Stimulated activated CD4-positive, alpha-beta T cell treated with anti-CD3 and anti-CD28 coated beads, Interleukin-4, amount 100 ng/mL, for 1 hour (primary cell): ENCODE measurements at places on chromosomes 6 and 20.

DNA sequence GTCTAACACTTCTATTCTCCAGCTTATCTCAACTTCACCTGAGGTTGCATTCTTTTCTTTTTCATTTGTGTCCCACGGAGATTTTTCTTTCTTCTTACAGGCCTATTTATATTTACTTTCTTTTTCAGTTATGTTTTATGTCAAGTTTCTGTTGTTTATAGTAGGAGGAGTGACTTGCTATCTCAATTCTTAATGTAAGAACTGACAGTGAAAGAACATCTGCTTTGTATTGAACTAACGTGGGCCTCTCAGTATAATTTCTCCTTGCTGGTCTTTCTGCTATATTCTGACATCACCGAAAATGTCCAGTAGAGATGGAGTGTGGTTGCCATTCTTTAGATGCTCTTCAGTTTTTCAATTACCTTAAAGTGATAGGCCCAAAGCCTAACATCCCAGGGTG is 521.7 kb downstream of the EPM2A start:
- DNase-seq: no peak

DNA sequence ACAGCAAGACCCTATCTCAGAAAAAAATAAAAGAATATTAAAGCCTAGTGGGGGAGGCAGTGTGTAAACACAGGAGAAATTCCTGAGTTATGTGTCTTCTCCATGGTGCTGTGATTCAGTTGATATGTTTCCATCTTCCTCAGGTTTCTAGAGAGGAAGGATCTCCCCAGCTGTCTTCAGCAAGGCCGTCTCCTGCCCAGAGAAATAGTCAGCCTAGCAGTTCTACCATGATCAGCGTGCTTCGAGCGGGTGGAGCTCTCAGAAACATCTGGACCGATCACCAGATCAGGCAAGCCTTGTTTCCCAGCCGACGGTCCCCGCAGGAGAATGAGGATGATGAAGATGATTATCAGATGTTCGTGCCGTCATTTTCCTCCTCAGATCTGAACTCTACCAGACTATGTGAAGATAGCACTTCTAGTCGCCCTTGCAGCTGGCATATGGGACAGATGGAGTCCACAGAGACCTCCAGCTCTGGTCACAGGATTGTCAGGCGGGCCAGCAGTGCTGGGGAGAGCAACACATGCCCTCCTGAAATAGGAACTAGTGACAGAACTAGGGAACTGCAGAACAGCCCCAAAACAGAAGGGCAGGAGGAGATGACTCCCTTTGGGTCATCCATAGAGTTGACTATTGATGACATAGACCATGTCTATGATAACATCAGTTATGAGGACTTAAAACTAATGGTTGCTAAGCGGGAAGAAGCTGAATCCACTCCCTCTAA is 34.9 kb upstream of the MTHFD1L start:
- DNase-seq: no peak

- DNase-seq: no peak
Measured at GRCh38 chr6:14091339-14091978, 26.1 kb upstream of the CD83 start.

- no peak for DNase-seq
Measured at GRCh38 chr20:1397710-1398109, 4.9 kb upstream of the FKBP1A start.

DNA sequence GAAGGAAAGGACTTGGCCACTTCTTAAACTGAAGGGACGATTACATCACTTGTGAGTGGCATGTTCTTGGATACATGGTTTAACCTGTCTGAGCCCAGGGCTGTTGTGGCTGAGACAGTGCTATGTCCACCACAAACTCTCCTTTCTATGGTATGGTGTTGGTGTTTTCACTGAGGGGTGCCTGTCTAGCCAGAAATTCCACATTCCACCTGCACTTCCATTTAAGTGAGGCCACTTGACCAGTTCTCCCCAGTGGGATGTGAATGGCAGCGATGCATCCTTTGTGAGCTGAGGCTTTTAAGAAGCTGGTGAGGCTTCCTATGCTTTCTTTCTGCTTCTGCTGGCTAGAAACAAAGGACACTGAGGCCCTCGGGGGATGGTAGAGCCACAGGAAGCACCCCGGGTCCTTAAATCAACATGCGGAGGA is 151.4 kb upstream of the CHD6 start:
- DNase-seq: no peak

DNA sequence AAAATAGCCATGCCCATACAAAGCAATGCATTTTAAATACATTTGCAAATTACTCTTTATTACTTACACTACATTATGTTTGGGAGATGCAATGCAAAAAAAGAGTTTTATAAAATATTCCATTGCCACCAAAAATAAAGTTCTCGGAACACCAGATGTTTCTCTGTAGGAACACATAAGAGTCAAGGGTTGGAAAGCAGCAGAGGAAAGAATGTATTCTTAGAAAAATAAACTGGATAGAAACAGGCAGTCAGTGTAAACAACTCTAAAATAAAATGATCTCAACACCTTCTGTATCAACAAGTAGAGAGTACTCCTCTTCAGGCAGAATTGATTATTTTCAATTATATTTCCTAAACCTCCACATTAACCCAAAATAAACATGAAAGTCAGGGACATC is 28.1 kb downstream of the KIF13A start:
- no peak for DNase-seq

DNA sequence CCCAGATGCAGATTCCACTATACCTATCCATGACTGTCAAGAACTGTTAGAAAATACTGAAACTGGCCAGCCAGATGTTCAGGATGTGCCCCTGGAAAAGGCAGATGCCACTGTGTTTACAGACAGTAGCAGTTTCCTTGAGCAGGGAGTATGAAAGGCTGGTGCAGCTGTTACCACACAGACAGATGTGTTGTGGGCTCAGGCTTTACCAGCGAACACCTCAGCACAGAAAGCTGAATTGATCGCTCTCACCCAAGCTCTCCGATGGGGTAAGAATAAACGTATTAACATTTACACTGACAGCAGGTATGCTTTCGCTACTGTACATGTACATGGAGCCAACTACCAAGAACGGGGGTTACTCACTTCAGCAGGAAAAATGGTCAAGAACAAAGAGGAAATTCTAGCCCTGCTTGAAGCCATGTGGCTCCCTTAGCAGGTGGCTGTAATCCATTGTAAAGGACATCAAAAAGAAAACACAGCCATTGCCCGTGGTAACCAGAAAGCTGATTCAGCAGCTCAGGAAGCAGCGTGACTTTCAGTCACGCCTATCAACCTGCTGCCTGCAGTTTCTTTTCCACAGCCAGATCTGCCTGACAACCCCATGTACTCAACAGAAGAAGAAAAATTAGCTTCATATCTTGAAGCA is 459.7 kb upstream of the HTR1E start:
- no peak for DNase-seq

DNA sequence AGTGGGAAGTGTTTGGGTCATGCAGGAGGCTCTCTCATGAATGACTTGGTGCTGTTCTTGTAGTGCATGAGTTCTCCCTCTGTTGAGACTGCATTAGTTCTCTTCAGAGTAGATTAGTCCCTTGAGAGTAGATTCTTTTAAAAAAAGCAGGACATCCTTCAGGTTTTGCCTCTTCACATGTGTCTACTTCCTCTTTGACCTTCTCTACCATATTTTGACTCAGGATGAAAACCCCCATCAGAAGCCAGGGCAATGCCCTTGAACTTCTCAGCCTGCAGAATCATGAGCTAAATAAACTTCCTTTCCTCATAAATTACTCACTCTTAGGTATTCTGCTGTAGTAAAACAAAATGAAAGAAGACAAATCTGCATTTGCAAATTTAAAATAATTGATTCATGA is 170.3 kb downstream of the CD109 start:
- DNase-seq: no peak

GRCh38 chr6:46651816-46652215 is 802 bp downstream of the CYP39A1 start:
- DNase-seq: no peak

DNA sequence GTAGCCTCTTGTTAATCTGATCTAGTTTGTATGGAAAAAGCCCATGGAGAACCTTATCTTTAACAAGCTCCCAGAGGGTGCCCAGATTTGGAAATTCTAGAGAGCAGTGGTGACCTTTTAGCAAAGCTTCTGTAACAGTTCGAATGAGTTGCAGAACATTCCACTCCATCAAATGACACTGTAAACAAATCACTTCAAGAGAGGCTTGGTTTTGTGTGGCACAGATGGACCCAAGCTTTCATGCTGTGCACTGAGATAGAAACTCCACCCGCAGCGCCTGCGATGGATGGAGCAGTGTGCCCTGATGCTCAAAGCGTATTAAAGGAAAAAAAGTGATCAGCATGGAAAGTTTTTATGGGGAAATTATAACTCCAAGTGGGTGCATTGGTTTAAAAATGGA is 55.1 kb upstream of the ISM1 start:
- no peak for DNase-seq

GRCh38 chr20:2883726-2884637 is 10.7 kb downstream of the PTPRA start:
- DNase-seq: no peak

DNA sequence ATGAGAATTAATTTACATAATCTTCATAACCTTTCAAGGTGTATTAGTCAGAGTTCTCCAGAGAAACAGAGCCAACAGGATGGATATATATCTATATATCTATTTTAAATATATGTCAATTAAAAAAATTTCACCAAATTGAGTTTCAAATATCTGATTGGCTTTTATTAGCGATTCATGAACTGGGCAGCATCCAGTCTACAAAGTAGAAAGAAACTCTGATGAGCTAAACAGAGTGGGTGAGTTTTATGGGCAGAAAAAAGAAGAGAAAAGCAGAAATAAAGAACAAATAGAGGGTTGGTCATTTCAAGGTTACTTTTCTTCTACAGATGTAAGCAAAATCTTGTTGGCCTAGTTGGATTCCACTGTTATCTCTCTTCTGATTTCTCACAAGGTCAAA is 29.0 kb upstream of the BTBD3 start:
- no peak for DNase-seq
